CD4-positive, alpha-beta T cell treated with Interleukin-6 at 100 ng/mL for 8 hours (primary cell): ENCODE measurements at places on chromosomes 5 and 9.

- no peak for DNase-seq
These were observed 49.9 kb downstream of the FGF18 start for GRCh38 chr5:171469326-171469725.

- DNase-seq, result no peak
These were observed 57.2 kb downstream of the OLFM1 start for GRCh38 chr9:135144581-135145170.

GRCh38 chr5:134642931-134643530 is 5.6 kb upstream of the SEC24A start:
- DNase-seq, result no peak

DNA sequence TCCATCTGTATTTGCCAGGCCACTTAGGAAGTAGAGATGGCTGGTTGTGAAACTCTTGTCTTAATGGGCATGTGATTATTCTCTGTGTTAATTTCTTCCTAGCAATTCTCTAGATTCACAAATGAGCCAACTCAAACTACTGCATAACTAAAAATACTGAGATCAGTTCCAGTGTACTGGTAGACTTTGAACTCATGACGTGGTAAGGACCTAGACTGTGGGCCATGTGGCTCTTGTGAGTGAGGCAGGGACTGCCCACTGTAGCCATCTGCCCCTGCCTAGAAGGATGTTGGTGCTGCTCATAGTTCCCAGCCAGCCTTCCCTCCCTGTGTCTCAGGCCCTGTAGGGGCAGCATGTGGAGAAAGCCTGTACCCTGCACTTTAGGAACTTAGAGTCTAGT is 47.4 kb downstream of the CYSTM1 start:
- no peak for DNase-seq

DNA sequence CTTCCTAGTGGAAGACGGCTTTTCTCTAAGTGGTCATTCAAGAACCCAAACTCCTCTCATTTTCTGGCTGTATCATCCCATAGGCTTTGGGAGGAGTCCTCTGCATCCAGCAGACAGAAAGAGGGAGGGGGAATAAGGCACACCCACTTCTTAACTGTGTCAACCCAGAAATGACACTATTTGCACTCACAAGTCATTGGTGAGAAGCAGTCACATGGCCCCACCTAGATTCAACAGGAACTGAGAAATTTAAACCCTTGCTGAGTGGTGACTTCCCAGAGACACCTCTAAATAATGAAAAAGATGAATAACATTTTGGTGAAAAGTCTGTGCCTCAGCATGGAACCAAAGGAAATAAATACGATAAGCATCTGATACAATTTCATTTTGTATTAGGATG is 120.0 kb downstream of the MCTP1 start:
- DNase-seq, result no peak

- peak; percentile 32 for DNase-seq
These were observed 1.7 kb downstream of the CAMSAP1 start for GRCh38 chr9:135905380-135906258.

DNA sequence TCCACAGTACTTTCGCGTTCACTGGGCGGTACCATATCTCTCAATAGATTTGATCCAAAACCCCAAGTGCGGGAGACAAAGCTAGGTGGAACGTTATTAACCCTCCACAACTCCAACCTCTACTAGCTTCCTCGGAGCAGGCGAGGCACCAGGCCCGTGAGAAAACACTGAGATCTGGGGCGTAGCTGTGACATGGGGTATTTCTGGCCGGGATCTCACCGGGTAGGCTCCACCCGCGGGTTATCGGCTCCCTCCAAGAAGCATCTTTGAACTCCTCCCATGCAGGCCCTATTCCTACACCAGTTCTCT is 350 bp upstream of the SLC25A46 start:
- no peak for DNase-seq

DNA sequence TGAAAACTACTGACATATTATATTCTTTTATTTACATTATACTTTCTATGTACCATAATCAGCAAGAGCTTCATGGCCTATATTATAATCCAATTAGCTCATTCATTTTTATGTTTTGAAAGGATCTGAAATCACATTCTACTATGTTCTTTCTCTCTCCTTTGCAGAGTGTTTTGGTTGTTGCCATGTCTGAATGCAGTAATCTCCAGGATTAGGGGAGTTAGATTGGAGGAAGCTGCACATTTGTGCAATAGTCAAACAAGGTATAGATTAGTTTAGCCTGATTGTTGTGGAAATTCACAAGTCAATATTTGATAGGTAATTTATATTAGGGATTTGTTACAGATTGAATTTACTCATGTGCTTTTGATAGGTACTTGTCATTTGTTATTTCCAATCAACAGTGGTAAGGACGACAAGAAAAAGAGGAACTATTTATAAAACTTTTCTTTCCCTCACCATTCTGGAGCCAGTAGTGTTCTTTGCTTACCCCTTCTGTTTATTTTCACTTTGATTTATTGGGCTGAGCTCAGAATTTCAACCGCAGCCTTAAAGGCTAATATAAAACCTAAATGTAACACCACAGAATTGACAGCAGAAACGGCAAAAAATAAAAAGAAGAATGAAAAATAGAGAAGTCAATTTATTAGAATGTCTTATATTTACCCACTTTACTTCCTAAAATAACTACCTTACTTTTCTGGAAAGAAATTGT is 597.0 kb downstream of the CHSY3 start:
- no peak for DNase-seq

DNA sequence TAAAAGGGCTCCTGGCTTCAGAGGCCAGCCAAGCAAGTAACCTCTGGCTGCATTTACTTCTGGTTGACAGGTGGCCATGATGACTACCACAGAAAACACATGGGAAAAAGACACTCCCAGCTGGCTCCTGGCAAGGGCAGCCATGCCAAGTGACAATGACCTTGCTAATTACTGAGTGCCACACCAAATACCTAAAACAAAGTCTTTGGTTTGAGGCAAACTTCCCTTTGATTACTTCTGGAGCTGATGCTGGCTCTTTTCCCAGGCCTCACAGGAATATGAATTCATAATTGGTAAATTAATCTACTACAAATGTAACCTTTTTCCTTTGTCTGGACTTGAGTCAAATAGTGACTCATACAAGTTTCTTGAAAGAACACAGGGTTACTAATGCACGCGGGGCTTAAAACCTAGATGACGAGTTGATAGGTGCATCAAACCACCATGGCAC is 61.0 kb downstream of the LPAR1 start:
- no peak for DNase-seq

DNA sequence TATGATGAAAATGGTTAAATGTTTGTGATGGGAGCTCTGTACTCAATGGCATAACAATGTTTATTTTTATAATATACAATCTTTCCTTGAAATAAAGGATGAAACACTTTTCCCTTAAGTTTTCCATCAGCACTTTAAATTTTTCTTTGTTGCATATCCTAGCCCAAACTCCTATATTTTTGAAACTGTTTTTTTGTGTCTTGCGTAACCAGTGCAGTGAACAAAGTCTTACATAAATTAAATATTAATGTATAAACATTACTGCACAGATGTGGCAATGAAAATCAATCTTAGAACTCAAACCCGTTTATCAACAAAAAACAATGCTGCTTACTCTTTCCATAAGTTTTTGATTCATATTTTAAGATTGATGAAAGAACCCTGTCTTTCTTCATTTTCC is 34.1 kb upstream of the IL31RA start:
- DNase-seq, result no peak
